ENCODE measurements at places on chromosomes 3 and 15. TPM values are rescaled to one million over a fixed set of nuclear protein-coding genes. Genes with fewer than 3 reads are reported as not detected.

The PLSCR5 gene
- not detected for polyA plus RNA-seq

DNA sequence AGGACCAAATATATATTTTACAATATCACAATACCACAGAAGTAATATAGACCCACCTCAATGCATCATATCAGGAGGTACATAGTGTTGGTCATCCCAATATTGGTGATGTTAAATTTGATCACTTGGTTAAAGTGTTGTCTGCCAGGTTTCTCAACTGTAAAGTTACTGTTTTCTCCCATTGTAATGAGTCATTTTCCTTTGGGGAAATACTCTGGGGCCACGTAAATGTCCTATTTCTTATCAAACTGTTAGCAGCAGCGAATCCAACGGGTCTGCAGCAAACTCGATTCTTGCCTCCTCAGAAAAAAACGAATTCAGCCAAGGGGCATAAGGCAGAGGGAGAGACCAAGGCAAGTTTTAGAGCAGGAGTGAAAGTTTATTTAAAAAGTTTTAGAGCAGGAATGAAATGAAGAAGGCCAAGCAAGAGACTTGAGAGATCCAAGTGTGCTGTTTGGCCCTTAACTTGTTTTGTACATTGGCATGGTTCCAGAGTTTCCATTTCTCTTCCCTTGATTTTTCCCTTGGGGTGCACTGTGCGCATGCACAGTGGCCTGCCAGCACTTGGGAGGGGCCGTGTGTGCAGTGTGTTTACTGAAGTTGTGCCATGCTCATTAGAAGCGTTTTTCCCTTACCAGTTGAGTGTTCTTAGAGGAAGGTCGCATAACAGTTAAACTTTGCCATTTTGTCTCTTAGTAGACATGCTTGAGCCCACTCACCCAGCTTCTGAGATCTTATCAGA, 512.5 kb downstream of the AGBL1 start:
- DNase-seq, result no peak

DNA sequence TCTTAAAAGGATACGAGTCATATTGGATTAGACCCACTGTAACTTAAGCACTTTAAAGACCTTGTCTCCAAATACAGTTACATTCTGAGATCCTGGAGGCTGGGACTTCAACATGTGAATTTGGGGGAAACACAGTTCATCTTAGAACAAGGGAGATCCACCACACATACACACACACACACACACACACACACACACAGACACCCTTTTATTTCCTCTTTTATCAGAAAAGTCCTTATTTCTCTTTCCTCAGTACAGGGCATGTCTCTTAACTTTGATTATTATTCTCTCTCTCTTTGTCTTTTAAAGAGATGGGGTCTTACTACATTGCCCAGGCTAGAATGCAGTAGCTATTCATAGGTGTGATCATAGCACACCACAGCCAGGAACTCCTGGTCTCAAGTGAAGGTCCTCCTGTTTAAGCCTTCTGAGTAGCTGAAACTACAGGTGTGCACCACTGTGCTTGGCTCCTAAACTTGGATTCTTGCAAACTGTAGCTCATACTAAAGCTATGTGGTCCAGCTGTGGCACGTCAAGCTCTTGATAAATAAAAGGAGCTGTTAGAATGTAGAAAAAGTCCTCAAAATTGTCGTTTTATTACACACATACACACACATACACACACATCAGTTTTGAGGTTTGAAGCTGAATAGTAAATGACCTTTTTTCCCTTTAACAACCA, 7.4 kb downstream of the GOLM2 start:
- DNase-seq, result no peak

DNA sequence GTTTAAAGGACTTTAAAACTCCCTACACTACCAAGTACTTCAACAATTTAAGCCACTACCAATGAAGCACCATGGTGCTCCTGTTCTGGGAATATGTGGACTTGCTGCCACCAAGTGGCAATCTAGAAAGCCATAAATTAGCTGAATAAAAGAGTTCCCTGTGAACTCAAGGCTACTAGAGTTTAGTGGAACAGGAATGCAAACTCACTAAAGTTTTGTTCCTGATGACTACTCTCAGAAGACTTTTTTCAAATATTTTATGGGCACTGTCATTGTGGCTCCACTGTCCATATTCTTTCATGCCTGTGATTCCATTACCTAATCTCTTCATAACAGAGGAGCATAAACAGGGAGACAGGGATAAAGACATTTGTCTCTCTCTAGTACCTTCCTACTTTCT, 63.9 kb downstream of the TMCC1 start:
- DNase-seq, result peak; percentile 72

DNA sequence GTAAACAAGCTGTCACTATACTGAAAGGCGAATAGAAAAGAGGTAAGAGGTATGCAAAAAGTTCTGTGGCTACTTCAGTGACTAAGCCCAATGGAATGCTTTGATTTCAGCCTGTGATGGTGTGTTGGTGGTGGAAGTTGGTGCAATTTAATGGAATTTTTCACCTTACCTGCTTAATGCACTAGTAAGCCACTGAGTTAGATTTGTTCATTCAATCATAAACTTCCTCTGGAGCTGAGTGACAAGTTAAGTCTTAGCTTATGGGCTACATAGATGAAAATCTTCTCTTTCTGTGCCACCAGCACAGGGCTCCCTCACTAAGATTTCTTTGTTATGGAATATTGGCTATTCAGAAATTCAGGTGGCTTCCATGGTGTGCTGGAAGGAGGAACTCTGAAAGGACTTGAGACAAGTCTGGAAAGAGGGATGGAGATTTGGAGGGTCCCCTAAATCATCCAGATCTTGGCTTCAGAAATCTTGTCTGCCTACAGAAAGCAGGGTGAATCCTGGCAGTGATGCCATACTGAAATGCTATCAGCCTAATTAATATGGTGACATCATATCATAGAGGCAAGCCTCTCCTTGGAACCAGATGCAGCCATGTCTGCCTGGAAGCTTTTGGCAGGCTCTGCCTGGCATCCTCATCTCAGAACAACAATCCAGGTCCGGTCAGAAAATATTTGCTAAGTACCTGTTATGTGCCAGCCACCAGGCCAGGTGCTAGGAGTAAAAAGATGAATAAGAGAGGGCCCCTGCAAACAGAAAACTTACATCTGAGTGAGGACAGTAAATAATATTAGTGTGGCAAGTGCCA, 8.1 kb upstream of the GAP43 start:
- no peak for DNase-seq

GRCh38 chr3:120415756-120416155, 35.0 kb downstream of the FSTL1 start:
- no peak for DNase-seq
